ENCODE measurements at places on chromosomes 16 and 17.

DNA sequence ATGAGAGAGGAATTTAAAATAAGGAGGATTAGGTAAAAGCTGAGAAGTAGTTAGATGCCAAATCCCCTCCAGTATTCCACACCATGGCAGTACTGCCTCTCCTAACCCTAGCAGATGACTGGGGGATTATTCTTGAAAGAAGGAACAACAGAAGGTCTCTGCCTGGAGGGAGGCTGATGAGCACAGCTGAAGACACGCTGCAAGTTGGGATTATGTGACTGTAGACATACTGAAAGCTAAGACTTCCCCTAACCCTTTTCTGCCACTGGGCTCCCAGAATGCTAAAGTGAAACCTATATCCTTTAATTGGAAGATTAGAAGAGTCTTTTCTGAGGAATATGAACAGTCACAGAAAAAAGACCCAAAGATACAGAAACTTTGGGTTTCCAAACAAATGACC lies 27.7 kb upstream of the SLC46A1 start:
- no peak for DNase-seq

DNA sequence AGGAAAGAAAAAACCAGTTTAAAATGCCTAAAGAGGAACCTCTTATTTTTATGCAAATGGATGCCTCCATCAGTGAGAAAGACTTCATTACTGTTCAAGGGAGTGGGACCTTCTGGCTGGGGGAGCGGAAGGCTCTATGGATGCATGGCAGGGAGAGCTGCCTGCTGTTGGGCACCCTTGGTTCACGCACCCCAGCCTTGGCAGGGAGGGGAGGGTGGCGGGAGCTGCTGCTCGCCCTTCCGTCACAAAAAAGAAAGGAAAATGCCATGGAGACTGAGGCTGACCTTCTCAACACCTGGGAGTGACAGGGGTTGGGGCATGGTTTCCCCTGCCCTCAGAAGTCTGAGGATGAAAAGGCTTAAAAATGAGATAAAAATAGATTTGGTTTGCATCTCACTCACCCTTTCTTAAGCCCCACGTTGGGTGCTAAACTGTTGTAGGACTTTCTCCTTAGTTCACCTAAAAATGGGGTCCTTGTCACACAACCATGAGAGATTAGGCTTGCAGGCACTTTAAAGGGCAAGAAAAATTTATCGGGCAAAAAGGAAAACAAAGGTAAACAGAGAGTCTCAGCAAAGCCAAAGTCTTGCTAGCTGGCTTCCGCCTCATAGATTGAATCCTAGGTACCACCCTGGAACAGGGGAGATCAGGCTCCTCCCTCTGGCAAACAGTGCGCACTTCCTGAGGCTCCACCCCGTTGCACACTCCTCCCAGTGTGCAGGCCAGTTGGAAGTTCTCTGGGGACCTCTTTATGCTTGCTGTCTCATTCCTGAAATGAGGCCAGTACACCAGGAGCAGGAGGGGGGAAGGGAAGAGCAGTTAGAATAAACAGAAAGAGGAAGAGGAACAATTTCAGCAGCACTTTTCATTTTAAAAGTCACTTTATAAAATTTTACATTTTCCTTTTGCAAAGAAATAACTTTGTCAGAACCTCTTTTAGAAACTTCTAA lies 31.6 kb downstream of the PHKB start:
- no peak for DNase-seq

GRCh38 chr17:71115669-71115972 lies 946.3 kb downstream of the KCNJ2 start:
- no peak for DNase-seq

GRCh38 chr17:70168044-70168976 lies 1.0 kb upstream of the KCNJ2 start:
- DNase-seq, result no peak

DNA sequence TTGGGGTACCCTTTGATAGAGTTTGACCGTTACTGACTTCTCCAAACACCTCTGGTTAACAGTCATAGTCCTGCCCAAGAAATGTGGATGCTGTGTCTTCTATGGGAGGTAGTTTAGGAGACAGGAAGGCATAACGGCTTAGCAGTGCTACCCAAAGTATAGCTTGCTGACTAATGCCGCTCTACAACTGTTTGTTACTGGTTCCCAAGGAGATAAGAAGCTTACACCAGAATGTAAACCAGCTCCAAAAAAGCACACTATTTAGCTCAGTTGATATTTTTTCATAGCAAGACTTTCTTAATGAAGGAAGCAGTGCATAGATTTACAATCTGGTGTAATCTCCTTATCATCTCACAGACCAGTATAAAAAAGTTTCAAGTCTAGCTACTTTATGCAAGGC lies 95.7 kb downstream of the HS3ST3B1 start:
- DNase-seq, result no peak

DNA sequence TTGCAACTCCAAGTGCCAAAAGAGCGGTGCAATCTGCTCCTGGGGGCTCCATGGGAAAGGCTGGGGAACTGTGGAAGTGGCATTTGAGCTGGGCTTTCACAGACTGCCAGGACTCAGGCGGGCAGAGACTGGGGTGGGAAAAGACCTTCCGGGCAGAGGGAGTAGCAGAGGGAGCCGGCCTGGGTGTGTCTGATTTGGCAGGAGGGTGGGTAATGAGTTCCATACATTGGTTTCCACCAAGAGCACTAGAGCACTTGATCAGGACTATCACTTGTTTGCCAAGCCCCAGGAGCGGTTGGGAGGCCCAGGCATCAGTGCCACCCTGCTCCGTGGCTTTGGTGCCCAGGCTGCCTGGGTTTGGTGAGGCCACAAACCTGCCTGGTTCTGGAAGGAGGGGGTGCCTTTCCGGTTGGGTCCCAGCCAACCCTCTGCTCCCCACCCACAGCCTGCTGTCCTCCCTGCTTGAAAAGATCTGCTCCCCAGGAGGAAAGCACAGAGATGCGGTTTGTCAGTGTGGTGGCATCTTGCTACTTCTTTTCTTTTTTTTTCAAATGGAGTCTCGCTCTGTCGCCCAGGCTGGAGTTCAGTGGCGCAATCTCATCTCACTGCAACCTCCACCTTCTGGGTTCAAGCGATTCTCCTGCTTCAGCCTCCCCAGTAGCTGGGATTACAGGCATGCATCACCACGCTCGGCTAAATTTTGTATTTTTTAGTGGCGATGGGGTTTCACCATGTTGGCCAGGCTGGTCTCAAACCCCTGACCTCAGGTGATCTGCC lies 3.5 kb upstream of the TRIM47 start:
- DNase-seq, result no peak

- DNase-seq, result no peak
Observed at GRCh38 chr16:12462426-12463280, 341.0 kb downstream of the CPPED1 start.

- DNase-seq, result no peak
Observed at GRCh38 chr16:11748404-11749254, 6.0 kb upstream of the TXNDC11 start.

DNA sequence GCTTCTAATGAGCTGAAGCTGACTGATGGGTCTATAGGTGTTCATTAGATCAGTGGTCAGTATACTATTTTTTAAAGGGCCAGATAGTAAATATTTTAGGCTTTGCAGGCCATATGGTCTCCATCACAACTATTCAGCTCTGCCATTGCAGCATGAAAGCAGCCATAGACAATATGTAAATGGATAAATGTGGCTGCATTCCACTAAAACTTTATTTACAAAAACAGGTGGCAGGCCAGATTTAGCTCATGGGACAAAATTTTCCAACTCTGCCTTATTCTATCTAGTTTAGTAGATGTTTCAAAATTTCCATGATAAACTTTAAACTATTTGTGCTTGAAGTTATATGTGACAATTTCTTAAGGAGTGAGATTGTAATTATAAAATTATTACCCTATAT lies 339.3 kb downstream of the ABCC12 start:
- DNase-seq, result no peak

- no peak for DNase-seq
Observed at GRCh38 chr16:71923941-71924690, 28.8 kb downstream of the IST1 start.

DNA sequence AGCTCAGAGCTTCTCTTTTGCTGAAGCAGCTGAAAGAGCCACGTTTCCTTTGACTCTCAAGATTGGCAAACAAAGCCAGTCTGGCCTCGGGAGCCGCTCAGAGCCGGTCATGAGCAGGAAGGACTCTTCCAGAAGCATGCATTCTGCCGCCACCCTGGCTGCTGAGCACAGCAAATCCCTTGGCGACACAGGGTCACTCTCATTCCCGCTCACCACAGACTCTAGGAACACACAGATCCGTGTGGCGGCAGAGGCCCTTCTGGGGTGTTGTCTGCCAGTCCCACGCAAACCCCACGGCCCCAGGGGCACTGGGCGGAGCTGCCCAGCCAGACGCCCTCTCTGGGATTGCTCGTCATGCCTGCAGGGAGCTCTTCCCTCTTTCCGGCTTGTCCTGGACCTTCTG lies 157.0 kb downstream of the C16orf95 start:
- DNase-seq, result no peak

DNA sequence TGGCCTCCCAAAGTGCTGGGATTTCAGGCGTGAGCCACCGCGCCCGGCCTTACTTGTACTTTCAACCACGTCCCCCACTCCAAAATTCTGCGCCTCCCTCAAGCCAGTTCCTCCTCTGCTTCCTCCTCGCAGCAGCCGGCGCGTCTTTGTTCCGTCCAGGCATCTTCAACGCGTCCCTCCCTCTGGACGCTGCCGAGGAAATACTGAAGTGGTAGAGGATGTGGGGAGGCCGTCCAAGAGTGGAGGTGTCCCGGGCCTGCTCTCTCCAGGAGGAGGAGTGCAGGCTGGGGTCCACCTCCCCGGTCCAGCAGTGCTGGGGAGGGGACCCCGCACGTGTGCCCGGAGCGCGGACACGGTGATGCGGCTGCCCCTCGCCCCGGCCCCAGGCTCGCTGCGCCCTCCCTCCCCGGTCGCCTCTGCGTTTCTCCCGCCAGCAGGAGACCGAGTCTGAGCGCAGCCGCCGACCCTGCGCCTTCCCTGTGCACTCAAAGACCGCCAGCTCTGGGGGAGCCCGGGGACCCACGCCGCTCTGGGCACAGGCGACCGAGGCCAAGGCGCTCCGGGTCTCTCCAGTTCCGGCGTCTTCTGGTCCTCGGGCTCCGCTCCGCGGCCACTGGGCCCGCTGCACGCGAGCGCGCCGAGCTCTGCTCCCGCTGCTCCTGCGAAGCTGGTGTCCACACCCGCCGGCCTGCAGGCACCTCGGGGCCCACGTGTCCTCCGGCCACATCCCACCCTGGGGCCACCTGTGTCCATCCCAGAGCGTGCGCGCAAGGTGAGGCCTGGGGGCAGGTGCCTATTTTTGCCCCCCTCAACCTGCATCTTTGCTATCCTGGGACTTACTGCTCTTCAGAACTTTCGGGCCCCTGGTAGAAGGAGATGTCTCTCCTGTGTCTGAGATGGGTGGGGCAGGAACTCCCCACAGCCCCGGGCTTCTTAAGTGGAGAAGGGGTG lies 31.7 kb downstream of the OSBPL7 start:
- peak; percentile 20 for DNase-seq

GRCh38 chr17:16123531-16123930 lies 91.8 kb downstream of the NCOR1 start:
- DNase-seq, result no peak

DNA sequence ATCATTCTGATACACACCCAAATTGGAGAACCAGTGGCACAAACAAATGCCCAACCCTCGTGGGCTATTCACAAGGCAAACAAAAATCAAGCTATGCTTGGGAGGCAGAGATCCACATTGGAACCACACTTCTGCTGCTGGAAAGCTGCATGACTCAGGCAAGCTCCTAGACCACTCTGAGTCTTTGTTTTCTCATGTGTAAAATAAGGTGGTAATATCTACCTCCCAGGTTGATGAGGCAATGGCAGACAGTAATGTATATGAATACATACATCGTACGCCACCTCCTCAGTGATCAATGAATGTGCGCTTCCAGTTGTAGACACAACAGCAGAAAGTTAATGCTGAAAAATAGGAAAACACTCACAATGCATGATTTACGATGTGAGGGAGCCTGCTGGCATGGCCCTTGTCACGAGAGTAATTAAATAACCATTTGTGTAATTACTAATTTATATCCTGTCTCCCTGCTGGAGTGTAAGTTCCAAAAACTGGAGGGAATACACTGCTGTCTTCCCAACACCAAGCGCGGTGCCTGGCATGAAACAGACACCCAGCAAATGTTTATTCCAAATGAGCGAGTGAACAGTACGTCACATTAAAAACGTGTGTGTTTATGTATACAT lies 69.9 kb upstream of the HSBP1 start:
- no peak for DNase-seq

GRCh38 chr16:84074721-84075120 lies 32.1 kb upstream of the SLC38A8 start:
- DNase-seq, result no peak

DNA sequence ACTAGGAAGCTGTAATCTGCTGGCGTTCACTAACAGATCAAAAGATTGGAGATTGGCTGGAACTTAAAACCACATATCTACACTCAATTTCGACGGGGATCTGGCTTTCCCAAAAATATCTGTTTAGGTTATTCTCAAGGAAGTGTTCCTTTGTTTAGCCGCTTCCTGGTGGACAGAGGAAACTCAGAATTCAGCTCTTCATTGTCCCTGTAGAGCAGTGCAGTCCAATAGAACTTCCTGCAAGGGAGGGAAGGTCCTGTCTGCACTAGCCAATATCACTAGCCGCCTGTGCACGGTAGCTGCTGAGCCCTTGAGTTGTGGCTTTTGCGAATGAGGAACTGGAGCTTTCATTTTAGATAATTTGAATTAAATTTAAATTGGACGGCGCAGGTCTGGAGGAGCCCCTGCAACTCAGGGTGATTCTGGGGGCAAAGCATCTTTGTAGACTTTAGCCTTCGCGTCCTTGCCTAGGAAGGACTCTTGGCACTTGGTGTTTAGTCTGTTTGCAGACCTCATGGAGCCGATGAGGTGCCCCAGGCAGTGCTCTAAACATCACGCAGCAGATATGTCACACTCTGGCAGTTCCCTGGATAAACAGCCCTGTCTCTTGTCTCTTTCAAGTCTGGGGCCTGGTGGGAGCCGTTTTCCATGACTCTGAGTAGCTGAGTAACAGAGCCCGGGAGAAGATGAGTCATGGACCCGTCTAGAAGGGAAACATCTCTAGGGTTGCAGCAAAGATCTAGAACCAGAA lies 122.2 kb downstream of the CCDC182 start:
- no peak for DNase-seq

DNA sequence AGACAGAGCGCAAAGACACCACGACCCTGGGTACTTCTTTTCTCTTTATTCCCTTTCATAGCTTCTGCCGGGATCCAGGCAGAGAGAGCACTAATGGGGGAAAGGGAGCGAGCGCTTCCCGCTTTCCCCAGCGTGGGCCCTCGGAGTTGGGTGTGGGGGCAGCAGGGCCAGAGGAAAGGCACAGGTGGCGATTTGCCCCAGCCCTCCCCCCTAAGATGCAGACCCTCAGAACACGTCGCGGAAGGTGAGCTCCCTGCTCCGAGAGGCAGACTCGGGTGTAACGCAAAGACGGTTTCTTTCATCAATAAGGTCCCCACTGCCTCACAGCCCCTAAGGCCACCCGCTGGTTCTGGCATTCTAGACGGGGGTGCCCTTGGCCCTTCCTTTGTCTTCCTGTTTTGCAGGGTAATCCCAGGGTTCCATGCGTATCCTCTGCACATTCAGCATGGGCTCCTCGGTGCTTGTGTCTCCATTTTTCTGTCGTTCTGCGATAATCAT lies 570 bp upstream of the NME3 start:
- DNase-seq, result no peak

DNA sequence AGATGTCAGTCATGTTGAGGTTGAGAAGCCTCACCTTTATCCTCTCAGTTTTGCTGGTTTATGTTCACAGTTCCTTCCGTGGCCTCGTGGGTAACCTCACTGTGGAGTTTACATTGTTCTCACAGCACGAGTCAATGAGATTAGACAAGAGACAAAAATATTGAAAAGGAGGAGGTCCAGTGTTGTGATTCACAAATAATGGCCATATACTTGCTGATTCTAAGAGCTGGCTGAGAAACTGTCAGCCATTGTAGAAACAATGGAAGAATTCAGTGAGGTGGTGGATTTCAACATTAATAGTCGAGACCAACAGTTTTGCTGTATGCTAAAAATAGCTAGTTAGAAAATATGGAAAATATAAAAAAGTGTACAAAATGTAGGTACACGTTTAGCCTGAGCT lies 176.4 kb upstream of the WSCD1 start:
- DNase-seq, result no peak

Measured in CD4-positive, alpha-beta T cell treated with Interleukin-6 at 100 ng/mL for 8 hours (primary cell).